ENCODE measurements at places on chromosomes 1 and 21.

DNA sequence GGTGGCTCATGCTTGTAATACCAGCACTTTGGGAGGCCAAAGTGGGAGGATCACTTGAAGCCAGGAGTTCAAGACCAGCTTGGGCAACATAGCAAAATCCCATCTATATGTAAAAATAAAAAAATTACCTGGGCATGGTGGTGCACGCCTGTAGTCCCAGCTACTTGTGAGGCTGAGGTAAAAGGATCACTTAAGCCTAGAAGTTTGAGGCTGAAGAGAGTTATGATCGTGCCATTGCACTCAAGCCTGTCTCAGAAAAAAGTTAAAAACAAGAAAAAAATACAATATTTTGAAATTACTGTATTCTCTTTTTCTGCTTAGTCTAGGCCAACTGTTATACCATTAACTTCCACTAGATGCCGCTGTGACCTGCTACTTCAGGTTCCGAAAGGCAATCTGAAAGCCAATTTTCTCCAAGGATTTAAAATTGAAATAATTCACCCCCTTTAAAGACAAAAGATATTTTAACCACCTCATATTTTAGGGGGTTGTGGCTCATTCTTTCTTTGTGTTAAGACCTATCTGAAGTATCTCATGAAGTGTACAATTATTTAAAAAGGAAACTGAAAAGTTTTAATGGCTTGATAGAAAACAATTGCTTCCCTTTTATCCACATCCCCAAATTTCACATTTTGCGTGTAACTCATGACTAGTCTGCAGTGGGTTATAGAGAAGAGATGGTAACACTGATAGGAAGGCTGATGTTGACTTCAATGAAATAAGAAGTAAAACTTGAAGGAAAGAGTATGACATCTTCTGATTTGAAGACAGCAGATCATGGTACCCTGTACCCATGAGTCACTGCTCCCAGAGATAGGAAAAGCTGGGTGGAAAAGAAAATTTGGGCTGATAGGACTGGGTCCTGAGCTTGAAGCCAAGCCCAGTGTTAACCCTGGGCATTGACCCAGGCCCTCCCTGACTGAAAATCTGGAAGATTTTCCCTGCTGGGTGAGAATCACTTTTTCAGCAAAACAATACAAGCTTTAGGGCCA, 24.4 kb upstream of the CLDN14 start:
- DNase-seq: peak; percentile 31

DNA sequence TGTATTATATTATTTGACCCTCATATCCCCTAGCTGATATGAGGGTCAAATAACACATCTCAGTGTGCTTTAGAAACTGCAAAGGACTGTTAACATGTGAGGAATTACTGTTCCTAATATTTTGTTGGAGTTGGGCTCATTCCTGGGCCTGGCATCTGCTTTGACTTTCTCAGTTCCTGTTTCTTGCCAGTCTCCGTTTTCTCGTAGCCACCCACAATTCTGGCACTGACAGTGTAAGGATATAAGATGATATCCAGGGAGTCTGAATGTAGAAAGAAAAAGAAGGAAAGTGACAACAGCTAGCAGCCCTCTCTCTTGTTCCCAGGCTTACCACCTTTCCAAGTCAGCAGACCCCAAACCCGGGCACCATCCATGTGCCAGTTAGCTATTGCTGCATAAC, 54.4 kb upstream of the SCMH1 start:
- DNase-seq: no peak

DNA sequence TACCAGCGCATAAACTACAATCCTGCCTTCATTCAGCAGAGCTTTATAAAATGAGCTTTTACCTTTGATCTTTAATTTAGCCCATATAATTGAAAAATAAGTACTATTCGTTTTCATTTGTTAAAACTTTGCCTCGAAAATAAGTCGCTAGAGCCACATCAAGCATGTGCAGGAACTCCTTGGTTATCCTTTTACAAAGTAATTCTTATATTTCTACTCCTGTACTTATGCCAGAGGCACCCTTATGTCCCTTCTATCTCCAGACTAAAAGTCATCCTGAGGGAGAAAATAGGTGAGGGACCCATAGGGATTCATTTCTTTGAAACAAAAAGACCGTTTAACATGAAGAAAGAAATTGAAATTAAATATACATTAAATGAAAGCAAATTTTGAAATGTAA, 278.2 kb upstream of the C1orf105 start:
- no peak for DNase-seq

- DNase-seq: no peak
Observed at GRCh38 chr1:181594553-181594952, 111.2 kb downstream of the CACNA1E start.

DNA sequence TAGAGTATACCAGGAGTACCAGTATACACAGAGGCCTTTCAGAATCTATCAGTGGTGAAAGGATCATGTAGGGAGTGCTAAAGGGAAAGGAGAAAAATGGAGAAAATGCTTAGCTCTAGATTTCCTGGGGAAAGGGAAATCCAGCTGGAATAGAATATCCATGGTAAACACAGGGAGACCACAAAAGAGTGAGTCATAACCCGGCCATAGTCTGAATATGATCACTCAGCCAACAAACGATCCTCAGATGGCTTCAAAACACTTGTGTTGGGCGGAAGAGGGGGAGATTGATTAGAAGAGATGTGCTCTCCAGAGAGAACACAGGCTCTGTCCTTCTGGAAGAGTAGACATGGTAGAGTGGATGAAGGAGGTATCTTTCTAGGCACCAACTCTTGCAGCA, 180.6 kb downstream of the PAPPA2 start:
- peak; percentile 68 for DNase-seq

- peak; percentile 26 for DNase-seq
Observed at GRCh38 chr1:162349635-162350330, 26.9 kb downstream of the SPATA46 start.

- DNase-seq: no peak
Observed at GRCh38 chr1:56627636-56628039, 17.5 kb upstream of the PRKAA2 start.

Data from astrocyte of the cerebellum (primary cell).